Colonic mucosa (tissue), 4 donors: ENCODE measurements at places on chromosomes 12 and 14. TPM values are rescaled to one million over a fixed set of nuclear protein-coding genes. Genes with fewer than 3 reads are reported as not detected.

RHEBL1 gene
- 0.27 TPM for total RNA-seq

FSCB gene
- total RNA-seq = not detected

CCDC184 gene
- total RNA-seq = 0.35 TPM

SLC5A8 gene
- 0.35 TPM for total RNA-seq

HOXC9 gene
- not detected for total RNA-seq

HPD gene
- 0.91 TPM for total RNA-seq

DNA sequence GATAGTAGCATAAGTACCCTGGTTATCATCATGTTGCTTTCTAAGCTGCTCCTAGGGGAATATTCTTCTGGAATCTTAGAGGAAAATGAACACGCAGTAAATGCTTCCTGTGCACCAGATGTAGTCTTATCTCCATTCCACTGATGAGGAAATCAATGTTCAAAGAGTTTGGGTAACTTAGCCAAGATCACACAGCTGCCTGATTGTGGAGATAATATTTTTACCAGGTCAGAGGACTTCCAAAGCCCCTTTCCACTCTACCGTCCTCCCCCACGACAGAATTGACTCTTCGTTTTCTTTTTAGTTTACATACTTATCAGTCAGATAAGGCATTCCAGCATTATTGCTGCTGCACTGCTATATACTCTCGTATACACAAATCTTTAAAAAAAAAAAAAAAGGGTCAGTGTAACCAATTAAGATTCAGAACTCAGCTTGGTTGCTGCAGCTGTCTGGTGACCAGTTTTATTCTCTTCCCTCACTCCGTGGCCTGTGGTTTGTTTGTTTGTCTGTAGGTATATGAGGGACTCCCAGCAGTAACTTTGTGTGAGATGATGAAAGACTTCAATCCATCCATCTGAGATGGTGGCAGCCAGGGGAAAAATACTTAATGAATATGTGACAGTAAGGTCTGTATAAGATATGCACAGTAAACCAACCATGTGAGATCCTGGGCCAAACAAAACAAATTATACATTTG is 110.5 kb downstream of the TGFB3 start:
- no peak for DNase-seq

DNA sequence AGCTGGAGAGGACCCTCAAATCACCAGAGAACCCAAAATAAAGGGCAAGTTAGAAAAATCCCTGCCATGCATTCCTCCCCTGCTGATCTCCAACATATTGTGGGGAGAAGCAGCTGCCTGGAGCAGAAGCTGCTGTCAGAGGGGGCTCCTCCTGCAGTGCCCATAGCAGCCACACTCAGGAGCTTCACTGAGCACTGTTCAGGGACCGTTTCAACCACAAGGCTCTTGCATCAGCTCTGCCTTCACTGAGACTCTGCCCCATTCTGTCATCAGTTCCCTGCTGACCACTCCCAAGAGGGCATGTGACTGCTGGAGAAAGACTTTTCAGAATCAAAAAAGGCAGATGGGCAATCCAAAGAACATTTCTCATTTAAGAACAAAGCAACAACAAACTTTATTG is 392.7 kb downstream of the GALC start:
- no peak for DNase-seq
